ENCODE measurements at places on chromosomes 5 and 9.

DNA sequence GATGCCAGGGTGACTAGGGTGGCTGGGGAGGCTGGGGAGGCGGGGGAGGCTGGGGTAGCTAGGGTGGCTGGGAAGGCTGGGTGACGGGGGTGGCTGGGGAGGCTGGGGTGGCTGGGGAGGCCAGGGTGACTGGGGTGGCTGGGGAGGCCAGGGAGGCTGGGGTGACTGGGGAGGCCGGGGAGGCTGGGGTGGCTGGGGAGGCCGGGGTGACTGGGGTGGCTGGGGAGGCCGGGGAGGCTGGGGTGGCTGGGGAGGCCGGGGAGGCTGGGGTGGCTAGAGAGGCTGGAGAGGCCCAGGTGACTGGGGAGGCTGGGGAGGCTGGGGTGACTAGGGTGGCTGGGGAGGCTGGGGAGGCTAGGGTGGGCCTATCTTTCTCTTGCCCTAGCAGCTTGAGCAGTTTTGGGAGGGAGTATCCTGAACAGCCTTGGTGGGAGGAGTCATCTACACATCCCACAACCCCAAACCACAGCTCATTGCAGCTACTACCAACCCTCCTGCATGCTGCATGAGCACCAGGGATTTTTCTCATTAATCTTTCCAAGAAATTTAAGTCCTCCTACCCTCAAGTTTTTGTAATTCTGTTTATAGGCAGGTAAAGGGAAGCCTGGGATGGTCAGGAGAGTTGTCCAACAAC, 203.2 kb upstream of the IRX1 start:
- no peak for DNase-seq

DNA sequence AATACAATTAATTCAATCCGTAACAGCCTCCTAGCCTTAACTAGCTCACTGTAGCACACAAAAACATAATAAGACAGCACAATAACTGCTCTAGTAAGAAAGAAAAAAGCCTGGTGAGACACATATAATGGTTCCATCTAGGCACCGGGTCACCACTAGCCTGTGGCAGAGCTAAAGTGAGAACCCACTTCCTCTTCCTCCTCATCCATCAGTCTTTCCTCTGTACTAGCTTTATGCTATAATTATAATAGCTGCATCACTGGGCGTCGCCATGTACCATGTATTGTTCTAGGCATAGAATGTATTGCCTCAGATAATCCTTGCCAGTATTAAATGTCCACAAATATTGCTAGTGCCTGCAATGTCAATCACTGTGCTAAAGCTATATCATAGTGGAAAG, 23.1 kb downstream of the ADRB2 start:
- no peak for DNase-seq

- no peak for DNase-seq
Observed at GRCh38 chr5:136506131-136506530, 140.8 kb upstream of the TRPC7 start.

DNA sequence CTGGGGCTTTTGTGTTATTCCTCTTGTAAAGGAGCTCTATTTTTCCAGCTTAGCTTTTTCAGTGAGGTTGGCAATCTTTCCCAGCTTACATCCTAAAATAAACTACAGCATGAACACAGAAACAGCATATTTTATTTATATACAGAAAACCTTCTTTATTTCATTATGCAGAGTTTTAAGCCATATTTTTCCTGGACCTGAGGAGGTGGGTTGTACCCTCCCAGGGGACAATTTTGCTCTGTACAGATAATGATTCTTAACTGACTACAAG, 341.2 kb upstream of the TYRP1 start:
- no peak for DNase-seq

DNA sequence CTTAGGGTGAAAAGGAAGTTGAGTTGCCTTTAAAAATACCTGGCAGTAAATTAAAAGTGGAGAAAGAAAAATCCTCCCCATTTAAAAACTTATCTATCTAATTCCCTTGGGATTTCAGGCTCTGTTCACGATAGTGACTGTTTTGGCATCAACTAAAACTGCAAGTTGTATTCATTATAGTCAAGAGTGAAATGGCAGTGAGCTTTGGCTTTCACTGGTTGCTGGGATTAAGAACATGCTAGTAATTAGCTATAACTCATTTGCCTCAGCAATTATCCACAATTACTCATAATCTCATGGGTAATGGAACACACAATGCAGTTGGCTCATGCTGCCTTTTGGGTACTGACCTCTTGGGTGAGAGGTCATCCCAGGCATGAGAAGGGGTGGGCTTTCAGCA, 250.1 kb downstream of the GAS1 start:
- no peak for DNase-seq

- no peak for DNase-seq
Observed at GRCh38 chr5:137167187-137167586, 331.9 kb downstream of the SPOCK1 start.

- DNase-seq, result no peak
Observed at GRCh38 chr5:131672776-131673175, 37.7 kb upstream of the RAPGEF6 start.

DNA sequence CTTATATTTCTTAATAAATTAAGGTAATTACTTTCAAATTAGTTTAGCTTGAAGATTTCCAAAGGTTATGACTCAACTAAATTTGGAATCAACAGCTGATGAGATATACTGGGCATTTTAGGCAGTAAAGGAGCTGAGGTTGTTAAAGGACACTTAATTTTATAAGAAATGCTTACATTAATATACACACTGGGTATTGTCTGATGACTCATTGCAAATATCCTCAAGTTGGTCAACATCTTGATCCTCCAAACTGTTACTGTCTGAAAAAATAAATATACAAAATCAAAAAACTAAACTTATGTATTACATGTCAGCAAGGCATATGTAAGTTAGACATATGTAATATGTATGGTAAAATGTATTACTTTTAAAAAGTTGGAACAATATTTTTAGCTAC, 3.4 kb downstream of the GFM2 start:
- DNase-seq, result no peak

GRCh38 chr9:76445976-76446375, 13.0 kb upstream of the GCNT1 start:
- no peak for DNase-seq

GRCh38 chr5:137185193-137185592, 313.9 kb downstream of the SPOCK1 start:
- no peak for DNase-seq

DNA sequence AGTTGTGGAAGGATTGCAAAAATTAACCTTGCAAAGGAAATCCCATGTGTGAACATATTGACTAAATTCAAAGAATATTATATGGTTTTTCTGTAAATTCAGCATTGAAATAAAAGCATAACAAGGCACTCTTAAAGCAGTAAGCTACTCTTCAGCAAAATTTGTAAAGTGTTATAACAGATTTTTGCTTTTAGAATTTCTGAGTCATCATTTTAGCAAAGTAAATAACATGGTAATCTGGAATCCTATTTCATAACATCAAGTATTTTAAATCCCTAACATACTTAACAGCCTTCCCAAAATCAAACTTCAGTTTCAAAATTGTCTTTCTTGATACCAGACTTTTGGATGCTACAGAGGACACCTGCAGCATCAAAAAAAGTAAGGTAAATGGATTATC, 436.0 kb upstream of the CDH9 start:
- no peak for DNase-seq

- no peak for DNase-seq
Observed at GRCh38 chr5:131530706-131531331, 104.2 kb downstream of the RAPGEF6 start.

GRCh38 chr5:59503220-59503619, 390.3 kb downstream of the PDE4D start:
- no peak for DNase-seq

- DNase-seq, result no peak
Observed at GRCh38 chr5:155727512-155728145, 599.3 kb upstream of the SGCD start.

DNA sequence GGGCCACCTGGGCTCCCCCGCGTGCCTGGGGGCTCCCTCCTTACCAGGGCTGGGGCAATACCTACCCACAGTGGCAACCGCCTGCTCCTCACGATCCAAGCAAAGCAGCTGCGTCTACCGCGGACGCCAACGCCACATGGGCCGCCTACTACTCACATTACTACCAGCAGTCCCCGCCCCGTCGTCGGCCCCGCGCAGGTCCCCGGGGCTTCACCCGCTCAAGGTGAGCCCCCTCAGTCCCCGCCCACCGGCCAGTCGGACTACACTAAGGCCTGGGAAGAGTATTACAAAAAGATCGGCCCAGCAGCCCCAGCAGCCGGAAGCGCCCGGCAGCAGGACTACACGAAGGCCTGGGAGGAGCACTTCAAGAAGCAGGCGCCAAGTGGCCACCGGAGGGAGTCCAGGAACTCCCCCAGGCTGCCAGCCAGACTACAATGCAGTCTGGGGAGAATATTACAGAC, 106.0 kb upstream of the MTAP start:
- DNase-seq, result no peak

- no peak for DNase-seq
Observed at GRCh38 chr5:147436596-147436995, 73.3 kb downstream of the DPYSL3 start.

DNA sequence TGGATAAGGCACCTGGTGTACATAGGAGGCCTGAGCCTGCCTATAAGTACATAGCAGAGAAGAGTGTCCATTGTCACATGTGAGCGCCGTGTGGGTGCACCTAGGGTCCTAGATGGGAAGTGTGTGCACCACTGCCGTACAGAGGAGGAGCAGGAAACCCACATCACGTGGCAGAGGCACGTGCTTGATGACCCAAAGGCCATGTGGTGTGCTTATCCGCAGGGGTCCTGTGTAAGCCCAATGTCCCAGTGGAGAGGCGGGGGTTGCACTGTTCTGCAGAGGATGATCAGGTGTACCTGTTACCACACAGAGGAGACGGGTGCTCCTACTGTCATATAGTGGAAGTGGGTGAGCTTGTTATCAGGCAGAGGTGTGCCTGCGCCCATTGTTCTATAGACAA, 354.1 kb upstream of the IRX2 start:
- DNase-seq, result no peak

DNA sequence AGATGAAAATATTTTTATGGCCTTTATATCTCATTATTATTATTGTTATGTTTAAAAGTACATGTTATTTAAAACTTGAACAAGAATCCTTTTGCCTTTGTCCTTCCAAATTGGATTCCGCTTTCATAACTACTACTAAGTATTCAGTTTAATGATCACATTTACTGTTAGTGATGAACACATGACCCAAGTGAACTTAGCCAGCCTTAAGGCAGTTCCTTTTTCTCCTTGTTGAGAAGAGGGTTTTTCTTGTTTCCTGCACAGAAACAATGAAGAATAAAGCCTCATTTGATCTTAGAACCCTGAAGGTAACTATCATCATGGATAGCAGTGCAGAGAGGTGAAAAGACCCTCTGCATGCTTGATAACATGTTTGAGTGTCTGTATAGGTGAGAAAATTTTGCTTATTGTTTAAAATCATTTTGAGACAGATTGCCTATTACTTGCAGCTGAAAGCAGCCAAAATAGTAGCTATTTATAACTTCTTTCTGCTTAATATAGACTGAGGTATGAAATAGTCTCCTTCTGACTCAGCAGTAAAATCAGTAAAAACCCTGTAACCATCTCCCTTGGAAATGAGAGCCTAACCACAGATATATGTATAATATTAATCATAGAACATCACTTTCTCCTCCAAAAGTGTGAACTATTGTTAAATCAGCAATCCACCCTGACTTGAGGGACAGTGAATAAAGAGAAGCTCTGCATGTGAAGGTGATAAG, 266.2 kb downstream of the SPATA31D1 start:
- no peak for DNase-seq

DNA sequence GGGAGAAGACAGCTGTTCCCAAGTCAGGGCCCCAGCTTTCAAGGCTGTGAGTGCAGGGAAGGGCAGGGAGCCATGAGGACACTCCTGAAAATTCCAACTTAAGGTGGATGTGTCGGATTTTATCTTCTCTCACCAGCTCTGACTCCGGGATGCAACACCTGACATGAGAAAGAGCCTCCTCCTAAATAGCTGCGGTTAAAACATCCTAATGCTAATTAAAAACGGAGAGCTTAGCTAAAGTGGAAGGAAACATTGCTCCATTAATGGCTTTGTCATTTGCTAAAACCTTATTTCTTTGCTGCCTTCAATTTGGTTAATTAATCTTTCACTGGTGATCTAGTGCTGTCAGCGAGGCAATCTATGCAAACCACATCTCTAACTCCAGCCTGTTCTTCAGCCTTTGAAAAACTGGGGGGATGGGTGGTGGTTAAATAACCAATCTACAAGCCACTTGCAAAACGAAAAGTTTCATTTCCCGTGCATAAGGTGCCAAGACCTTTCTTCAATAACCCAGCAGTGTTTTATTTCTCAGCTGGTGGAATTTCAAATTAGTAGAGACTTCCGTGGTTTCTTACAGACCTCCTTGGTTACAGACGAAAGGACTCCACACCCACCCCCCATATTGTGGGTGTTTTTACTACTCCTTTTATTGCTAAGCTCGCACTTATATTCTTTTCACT, 379.6 kb downstream of the MLLT3 start:
- DNase-seq, result no peak

- no peak for DNase-seq
Observed at GRCh38 chr9:99778308-99778707, 43.4 kb upstream of the NR4A3 start.

DNA sequence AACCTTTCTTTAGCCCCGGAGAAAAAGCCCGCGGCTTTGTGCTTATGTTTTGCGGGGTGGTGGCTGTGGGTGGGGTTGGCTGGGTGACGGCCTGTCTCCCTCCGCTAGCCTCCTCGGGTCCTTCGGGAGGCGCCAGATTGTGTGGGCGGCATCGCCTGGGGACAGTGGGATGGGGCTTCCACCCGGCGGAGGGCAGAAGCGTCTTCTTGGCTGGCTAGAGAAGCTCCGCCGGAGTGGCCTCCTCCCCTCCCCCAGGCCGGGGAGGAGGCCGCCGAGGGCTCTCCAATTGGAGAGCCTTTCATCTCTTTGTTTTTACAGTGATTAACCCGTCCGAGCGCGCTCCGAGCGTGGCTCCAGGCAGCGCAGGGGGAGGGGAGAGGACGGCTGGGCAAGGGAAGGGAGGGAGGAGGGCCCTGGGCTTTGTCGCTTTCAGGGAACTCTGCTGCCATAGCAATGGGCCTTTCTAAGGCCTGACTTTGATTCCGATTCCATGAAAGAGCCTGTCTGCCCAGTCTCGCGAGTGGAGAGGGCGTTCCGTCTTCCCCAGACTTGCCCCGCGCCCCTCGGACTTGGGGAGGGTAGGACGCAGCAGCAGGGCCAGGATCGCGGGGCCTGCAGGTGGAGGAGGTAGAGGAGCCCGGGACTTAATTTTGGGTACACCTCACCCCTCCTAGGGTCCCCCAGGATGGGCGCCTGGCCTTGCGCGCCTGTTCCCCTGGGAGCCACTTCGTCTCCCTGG, 36.7 kb upstream of the TIFAB start:
- no peak for DNase-seq

DNA sequence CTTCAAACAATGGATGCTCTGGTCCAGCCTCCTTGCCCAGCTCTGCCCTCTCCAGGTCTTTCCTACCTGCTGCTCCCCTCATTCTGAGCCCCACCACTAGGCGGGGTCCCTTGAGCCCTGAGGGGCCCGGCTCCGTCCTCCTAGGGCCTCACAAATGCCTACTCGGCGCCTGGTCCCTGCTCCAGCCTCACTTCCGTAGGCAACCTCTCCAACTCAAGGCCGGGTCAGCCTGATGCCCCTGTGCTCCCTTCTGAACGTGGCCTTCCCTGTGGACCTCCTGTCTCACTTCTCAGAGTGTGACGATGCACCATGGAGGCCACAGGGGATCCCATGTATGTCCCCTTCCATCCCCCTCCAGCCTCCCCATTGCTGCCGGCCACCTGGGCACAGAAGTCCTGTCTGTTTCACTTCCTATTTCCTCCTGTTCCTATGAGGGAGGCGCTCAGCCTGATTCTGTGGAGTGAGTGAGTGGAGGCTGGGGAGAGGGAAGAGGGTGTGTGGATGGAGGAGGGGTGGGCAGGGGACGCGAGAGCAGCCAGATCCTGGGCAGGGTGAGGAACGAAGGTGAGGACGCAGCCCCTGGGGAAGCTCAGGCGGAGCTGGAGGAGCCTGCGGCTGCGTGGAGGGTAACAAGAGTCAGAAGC, 127.2 kb upstream of the FAM120A start:
- no peak for DNase-seq

Data from activated CD8-positive, alpha-beta memory T cell treated with anti-CD3 and anti-CD28 coated beads for 1 hour (primary cell).